ENCODE measurements at places on chromosomes 5 and 9.

DNA sequence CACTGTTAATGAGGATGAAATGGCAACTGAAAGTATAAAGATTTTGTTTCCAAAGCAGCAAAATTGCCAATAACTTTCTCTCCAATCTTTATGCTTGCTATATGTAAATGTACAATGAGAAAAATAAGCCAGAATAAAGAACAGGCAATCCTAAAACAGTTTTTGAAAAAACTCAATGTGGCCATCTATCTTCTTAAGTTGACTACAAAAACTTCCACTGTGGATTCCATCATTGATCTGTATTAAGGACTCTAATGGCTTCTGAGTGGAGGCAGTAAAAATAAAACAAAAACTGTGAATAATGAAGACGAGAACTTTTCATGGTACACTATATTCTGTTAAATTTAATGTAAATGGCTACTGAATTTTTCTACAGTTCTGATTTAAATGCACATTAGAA, 382.9 kb downstream of the TMEM232 start:
- no peak for DNase-seq

DNA sequence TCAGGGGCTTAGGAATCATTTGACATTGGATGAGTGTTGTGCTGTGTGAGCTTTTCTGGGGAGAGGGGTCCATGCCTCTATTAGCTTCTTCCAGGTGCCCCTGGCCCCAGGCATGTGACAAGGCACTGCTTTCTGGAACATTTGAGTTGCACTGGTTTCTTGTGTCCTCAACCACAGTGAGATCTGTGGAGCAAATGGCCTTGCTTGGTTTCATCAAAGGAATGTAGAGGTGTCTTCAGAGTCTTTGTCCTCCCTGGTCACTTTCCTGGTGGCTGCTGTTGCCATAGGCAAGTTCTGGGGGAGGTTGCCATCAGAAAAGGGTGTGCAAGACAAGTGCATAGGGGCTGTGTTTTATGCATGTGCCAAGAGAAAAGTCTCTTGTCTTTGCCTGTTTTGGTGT, 157.5 kb downstream of the MACROH2A1 start:
- DNase-seq: no peak

DNA sequence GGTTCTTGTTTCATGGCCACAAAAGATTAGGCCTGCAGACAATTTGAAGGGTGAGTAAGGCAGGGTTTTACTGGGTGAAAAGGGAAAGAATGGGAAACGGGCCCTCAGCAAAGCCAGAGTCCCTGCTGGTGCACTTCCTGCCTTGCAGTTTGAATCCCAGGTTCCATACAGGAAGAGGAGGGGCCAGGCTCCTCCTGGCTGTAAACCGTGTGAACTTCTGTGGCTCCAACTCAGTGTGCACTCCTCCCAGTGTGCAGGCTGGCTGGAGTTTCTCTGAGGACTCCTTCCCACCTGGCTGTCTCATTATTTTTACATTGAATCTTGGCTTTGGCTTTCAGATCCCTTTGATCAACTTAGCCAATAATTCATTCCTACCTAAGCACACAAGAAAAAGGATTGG, 367.1 kb upstream of the KLF4 start:
- DNase-seq: peak; percentile 43

GRCh38 chr5:103358305-103358995, 99.9 kb downstream of the MACIR start:
- no peak for DNase-seq

DNA sequence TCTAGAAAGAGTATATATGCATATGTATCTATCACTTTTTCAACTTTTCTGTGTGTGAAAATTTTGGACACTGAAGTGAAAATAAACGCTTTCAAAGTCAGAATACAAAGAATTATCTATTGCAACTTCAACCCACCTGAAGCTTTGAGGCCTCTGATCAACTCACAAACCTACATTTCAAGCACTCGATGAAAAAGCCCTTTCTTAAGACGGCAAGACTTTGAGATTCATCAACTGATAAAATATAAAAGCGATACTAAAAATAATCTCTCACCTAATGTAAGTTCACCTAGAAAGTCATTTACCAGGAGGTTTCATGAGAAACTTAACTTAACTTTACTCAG, 1.2 kb downstream of the GOLPH3 start:
- no peak for DNase-seq

DNA sequence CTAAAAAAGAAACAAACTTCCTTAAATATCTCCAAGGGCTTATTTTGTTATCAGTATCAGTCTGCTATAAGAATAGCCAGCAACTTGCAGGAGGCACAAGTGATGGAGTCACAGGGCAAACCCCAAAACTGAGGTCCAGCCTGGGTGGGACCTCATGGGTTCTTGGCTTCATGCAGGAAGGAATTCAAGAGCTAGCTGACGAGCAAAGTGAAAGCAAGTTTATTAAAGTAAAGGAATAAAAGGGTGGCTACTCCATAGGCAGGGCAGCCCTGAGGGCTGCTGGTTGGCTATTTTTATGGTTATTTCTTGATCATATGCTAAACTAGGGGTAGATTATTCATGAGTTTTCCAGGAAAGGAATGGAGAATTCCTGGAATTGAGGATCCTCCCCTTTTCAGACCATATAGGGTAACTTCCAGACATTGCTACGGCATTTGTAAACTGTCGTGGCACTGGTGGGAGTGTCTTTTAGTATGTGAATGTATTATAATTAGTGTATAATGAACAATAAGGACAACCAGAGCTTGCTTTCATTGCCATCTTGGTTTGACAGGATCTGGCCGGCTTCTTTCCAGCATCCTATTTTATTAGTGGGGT, 231.9 kb downstream of the ADAMTSL1 start:
- no peak for DNase-seq

DNA sequence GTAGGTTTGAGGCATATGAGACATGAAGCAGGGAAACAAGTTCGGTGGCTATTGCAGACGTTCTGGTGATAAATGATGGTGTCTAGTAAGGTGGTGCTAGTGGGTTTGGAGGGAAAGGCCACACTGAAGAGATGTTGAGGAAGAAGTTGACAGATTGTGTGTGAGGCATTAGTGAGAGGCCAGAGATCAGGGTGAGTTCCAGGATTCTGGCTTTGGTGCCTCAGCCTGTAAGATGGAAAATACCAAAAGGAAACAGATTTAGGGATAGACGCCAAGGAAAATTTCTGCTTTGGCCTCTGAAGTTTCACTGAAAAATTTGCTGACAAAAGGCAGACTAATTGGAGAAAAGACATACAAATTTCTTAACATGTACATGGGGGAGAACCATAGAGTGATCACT, 6.4 kb upstream of the PAIP1 start:
- no peak for DNase-seq

DNA sequence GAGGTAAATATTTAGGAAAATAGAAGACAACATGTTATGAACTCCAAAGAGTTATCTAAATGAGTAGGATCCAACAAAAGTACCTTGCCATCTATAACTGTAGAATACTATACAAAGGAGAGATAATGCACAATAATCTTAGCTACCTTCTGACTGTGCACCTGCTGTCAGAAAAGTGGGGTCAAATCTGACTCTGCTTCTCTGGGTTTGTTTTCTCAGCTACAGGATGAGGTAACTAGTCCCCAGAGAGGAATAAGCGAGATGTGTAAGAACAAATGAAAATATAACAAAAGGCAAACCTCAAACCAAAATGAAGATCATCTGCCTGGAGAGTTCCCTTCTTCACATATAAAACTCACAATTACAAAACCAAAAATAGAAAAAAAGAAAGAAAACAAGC, 204.8 kb downstream of the DCP2 start:
- DNase-seq: no peak

DNA sequence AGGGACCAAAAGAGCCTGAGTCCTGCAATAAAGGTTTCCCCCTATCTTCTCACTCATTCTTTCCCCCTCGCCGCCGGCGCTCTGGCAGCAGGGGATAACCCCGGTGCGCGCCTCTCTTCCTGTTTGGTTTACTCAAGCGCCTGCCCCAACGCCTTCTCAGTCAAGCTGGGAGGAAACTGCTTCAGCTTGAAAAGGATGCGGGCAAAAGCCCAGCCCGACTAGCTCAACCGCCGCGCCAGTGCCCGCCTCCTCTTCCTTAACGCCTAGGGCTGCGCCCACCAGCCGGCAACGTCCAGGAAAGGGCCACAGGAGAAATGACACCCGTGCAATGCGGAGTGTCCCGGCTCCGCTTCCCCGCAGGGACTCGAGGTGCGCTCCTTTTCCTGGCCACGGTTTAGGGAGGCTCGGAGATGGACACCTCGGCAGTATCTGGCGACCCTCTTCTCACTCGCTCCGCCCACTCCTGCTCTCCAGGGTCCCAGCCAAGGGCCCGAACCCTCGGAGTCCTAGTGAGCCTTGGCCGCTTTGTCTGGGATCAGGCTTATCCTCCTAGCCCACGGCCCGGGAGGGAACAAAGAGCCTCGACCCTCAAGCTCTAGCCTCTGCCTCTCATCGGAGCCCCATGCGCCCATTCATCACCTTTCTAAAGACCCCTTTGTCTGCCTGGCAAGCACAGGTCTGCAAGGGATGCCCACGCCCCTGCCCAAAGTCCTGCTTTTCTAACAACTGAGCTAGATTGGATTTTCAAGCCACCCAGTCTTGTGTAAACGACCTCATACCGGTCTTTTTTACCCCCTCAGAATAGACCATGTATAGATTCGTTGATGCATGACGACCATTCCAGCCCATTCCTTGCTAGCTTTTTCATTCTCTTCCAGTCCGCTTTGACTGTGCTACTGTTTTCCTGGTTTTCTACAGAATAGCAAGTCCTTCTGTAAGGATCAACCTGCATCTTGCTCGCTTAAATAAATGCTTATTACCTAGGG, 2.0 kb downstream of the ST8SIA4 start:
- peak; percentile 42 for DNase-seq

GRCh38 chr5:121189342-121190305, 662.1 kb upstream of the FTMT start:
- DNase-seq: peak; percentile 47

- DNase-seq: peak; percentile 77
Observed at GRCh38 chr5:34626036-34626435, 30.1 kb upstream of the RAI14 start.

GRCh38 chr9:110446171-110446570, 108.5 kb upstream of the TXNDC8 start:
- peak; percentile 7 for DNase-seq

- no peak for DNase-seq
Observed at GRCh38 chr9:354453-354852, 139.8 kb downstream of the DOCK8 start.
